ENCODE measurements at places on chromosomes 1 and 21.

- DNase-seq, result no peak
Measured at GRCh38 chr21:36522219-36522808, 42.4 kb upstream of the CLDN14 start.

- DNase-seq, result no peak
Measured at GRCh38 chr1:202858331-202858730, 30.6 kb downstream of the RABIF start.

DNA sequence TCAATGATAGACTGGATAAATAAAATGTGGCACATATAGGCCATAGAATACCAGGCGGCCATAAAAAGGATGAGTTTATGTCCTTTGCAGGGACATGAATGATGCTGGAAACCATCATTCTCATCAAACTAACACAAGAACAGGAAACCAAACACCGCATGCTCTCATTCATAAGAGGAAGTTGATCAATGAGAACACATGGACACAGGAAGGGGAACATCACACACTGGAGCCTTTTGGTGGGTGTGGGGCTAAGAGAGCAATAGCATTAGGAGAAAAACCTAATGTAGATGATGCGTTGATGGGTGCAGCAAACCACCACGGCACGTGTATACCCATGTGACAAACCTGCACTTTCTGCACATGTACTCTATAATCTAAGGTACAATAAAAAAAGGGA, 883.4 kb upstream of the PRMT6 start:
- no peak for DNase-seq

GRCh38 chr1:165134431-165134830, 222.1 kb downstream of the LMX1A start:
- no peak for DNase-seq

DNA sequence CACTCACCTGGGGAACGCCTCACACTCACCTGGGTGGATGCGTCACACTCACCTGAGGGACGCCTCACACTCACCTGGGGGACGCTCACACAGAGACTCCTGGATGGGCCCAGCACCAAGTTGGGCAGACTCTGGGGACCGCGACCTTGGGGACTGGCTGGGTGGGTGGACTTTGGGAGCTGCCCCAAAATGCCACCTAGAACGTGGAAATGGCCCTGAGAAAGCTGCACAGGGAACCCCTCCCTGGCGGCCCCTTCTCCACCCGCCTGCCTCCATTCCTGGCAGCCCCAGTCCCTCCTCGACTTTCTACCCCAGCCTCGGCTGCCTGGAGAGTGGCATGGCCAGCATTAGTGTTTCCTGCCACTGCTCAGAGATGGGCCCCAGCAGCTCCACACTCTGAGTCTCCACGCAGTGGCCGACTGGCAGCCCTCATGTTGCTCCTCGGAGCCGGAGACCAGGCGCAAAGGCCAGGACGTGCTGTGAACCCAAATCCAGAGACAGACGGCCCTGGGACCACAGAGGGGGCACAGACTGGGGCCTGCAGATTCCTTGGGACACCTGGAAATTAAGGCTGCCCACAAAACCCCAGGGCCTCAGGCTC, 46.5 kb upstream of the ACTRT2 start:
- no peak for DNase-seq

GRCh38 chr1:204996981-204997380, 46.0 kb upstream of the CNTN2 start:
- DNase-seq, result no peak

DNA sequence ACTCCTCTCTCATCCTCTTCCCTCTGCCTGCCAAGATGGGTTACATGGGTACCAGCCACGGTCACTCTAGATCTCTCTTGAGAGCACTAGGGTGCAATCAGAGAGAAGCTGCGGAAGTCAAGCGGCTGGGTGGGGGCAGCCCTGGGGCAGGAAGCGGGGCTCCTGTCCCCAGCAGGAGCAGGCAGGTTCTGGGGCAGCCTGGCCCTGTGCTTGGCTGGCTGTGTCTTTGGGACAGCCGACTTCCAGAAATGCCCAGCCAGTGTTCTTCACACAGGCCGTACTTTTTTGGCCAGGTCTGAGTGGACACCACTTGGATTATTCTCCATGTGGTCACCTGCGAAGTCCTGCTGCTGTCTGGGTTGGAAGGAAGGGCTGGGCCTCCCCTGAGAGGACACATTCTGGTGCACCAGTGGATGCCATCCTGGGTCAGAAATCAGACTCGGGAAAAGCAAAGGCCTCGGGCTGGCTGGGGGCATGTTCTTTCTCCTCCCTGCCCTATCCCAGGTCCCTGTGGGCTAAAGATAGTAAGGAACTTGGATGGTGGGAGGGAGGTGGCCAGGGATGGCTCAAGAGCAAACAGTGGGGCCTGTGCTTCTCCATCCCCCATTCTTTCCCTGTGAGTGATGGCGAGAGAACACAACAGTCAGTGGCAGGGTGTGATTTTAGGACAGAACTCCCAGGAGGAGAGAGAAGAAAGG, 93.7 kb downstream of the ITPKB start:
- no peak for DNase-seq

DNA sequence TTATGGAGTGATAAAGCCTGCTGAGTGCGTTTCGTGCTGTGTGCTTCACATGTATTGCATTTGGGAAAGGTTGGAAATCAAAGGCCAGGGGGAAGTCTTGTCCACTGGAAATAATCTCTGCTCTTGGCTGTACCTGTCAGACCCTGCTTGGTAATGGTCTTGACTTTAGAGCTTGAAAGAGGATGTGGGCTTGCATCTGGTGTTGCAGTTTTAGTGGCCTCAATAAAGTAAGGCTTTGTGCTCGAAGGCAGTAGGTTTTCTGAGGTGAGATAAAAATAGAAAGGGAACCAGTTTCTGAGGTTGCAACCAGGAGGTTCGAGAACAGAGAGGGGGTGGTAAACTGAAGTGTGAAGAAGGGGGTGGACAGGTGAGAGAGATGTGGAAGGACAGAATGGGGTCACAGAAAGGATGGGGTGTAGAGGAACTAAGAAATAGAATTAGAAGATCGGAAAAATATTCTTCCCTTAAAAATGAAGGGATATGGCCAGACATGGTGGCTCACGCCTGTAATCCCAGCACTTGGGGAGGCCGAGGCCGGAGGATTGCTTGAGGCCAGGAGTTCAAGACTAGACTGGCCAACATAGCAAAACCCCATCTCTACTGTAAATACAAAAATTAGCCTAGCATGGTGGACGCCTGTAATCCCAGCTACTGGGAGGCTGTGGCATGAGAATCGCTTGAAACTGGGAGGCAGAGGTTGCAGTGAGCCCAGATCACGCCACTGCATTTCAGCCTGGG, 1.5 kb downstream of the S100PBP start:
- no peak for DNase-seq

GRCh38 chr1:98523256-98523655, 138.3 kb upstream of the SNX7 start:
- no peak for DNase-seq

DNA sequence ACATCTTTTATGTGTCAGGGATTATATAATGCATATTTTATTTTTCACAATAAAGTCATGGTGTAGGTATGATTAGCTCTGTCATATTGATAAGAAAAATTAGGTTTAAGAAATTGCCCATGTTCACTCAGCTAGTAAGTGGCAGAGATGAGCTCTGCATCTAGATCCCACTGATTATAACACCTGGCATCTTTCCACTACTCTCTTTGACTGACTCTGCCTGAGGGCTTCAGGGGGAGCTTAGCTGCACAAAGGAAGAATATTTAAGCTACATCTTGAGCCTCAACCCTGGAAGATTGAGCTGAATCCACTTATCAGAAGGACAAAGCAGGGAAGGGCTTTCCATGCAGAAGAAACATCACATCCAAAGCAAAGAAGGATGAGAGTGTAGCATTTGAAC, 190.4 kb downstream of the MIS18A start:
- DNase-seq, result no peak

- no peak for DNase-seq
Measured at GRCh38 chr21:42319851-42320572, 4.8 kb upstream of the TFF3 start.

- DNase-seq, result no peak
Measured at GRCh38 chr1:171869097-171869496, 27.8 kb downstream of the DNM3 start.

- DNase-seq, result no peak
Measured at GRCh38 chr1:59329412-59330053, 32.6 kb downstream of the FGGY start.

GRCh38 chr21:46172863-46173528, 11.3 kb downstream of the SPATC1L start:
- DNase-seq, result no peak

DNA sequence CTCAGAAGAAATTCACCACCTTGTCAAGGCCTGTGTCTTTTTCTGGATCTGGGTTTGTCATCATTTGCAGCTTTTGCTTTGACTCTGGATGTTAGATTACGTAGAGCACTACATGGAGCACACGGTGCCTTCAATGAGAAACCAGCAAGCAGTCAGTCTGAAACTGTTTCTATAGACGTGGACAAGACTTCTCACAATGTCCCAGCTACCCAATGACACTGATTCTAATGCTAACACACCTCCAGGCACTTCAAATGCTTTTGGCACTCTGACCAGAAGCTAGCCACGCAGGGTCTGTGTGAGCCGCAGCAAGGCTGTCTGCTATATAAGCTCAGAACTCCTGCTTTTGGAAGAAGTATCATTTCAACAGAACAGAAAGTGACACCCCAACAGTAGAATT, 38.2 kb downstream of the ITPKB start:
- no peak for DNase-seq

GRCh38 chr1:223230161-223230881, 87.3 kb upstream of the TLR5 start:
- DNase-seq, result no peak

DNA sequence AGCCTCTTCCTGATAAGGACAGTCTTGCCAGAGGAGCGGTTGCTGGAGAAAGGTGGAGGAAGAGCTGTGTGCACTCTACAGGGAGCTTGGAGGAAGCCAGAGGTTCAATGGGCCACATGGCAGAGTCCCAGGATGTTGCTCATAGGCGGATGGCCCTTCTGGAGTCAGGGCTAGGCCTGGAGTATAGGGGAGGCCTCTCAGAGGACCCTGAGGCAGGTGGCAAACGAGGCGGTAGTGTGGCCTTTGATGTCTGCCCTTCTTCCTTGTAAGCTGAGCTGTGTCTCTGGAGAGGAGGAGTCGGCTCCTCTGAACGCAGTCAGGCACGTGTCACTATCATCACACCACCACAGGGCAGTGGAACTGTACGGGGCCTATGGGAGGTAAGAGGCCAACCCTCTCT, 8.6 kb downstream of the PKP1 start:
- DNase-seq, result no peak

- no peak for DNase-seq
Measured at GRCh38 chr1:166907763-166908162, 31.7 kb upstream of the TADA1 start.

DNA sequence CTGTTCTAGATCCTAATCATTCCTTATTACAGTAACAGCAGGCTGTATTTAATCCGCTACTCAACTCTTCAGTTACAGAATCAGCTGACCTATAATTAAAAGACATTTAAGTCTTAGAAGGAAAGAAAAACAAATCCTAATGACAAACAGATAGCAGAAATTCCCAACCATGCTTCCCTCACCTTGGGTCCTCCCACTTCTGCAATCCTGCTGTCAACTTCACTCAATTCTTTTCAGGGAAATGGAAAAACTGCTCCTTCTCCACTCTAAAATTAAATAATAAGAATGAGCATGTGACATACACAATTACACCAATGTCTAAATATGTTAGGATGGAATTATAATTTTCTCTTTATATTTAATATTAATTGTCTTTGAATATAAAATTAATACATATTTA, 182.6 kb upstream of the LYPLAL1 start:
- DNase-seq, result no peak

GRCh38 chr1:41122851-41123518, 101.5 kb upstream of the SLFNL1 start:
- DNase-seq, result no peak

GRCh38 chr1:45930258-45931150, 127.1 kb downstream of the MAST2 start:
- DNase-seq, result no peak

- no peak for DNase-seq
Measured at GRCh38 chr1:170698301-170699275, 34.7 kb downstream of the PRRX1 start.

GRCh38 chr1:93348104-93348728, 2.5 kb downstream of the DR1 start:
- no peak for DNase-seq

- no peak for DNase-seq
Measured at GRCh38 chr1:231882790-231883189, 256.2 kb downstream of the DISC1 start.

GRCh38 chr1:110065841-110066240, 4.6 kb downstream of the ALX3 start:
- DNase-seq, result no peak

DNA sequence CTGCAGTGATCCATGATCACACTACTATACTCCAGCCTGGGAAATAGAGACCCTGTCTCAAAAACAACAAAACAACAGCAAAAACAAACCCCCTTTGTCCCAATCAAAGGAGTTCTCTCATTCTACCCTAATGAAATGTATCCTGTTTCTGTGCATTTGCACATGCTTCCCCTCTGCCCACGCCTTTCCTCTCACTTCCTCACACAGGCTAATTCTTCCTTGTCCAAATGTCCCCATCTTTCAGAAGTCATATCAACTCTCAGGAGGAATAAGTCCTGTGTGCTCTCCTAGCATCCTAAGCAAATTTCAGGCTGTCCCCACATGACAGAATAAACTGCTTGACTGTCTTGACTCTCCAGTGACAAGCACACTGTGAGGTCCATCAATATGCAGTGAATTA, 8.1 kb upstream of the ATP1B1 start:
- DNase-seq, result no peak

DNA sequence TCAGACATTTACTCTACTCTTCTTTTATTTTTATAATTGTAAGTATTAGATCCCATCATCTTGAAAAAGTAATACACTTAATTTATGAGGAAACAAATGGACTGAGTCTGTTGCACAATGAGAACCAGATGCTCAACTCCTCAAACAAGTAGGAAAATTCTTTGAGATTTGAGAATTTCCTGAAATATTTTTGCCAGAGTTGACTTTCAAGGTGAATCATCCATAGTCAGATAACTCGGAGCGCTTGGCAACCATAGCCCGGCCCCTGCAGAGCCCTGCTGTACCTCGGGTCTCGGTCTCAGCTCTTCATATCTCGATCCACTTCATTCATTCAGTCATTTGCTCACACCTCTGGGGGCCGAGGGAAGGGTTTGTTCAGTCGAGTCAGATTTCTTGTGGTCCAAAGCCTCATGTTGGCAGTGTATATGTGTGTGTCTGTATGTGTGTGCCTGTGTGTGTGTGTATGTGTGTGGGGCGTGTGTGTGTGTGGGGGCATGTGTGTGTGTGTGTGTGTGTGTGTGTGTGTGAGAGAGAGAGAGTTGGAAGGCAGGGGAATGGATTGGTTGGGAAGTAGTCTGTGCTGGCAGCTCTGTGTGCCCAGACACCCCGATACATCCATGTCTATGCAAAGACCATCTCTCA, 18.1 kb upstream of the PCP4 start:
- DNase-seq, result no peak

- no peak for DNase-seq
Measured at GRCh38 chr1:90925928-90926869, 95.6 kb downstream of the ZNF644 start.

GRCh38 chr1:27138368-27138767, 16.6 kb downstream of the SLC9A1 start:
- no peak for DNase-seq

GRCh38 chr1:29585656-29586055, 349.3 kb downstream of the PTPRU start:
- no peak for DNase-seq

Data from NCI-H2081 treated with DMSO at 0.1 percent for 48 hours (cell line).